ENCODE measurements at places on chromosomes 2 and 18.
A peak's percentile ranks its signal among the peaks of the same experiment; 100 is the strongest.

GRCh38 chr2:239148495-239149200 lies 252.2 kb downstream of the HDAC4 start:
- no peak for DNase-seq

- DNase-seq = no peak
Observed at GRCh38 chr2:20532634-20533437, 86.0 kb downstream of the RHOB start.

GRCh38 chr2:74831693-74832530 lies 2.0 kb upstream of the HK2 start:
- peak; percentile 56 for DNase-seq

GRCh38 chr2:76958749-76959148 lies 563.4 kb downstream of the LRRTM4 start:
- no peak for DNase-seq

DNA sequence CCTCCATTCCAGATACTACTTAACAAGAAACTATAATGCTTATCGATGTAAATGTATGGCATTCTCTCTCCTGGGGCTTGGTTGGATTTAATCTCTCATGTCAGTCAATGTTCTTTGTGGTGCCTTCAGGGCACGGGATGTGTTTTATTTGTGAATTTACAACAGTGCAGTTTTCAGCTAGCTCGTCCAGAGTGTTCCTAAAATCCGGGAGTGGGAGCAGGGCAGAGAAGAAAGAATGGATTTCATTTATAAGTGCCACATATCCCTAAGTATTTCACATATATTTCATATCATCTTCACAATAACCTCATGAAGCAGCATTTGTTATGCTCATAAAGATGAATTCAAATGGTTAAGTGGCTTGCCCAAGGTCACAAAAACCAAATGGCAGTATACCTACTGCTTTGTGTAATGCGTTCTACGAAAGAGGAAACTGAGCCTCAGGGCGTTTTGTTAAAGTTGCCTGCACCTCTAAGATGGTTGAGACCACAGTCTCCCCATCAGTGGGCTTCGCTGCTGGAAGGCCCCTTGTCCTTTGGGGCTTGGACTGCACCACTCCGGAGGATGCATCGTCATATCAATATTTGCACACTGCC lies 134.7 kb upstream of the MGAT5 start:
- DNase-seq = no peak

DNA sequence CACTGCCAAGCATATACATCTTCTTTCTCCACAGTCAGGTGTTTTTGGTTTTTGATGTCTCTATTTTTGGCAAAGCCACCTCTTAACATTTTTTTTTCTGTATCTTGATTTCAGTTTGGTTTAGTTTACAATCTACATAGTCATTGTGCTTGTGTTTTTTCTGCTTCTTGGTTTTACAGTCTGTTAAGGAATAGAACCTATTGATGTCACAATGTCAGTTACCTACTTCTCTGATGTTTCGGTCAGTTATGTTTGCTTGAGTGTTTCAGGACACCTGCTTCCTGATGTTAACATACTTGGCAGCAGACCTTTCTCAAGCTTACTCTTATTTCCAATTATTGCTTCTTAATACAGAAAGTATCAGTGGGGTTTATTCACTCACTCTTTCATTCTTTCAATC lies 253.3 kb downstream of the SPAG16 start:
- no peak for DNase-seq

DNA sequence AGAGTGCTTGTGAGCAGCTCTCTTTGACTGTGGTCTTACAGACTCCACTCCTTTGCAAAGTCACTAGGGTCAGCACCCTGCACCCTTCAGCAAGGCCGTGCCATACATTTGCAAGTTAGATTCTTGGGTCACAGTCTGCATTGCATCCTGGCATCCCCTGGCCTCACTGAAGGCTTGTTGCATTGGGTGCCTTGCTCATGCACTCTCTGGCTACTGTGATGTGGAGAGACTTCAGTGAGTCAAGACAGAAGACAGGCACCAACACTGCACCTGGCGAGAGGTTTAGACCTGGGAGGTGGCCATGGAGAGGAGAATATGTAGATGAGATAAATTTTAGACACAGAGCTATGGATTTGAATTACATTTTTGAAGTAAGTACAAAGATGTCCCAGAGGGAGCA lies 146.4 kb upstream of the COPS8 start:
- DNase-seq = no peak

- DNase-seq = peak; percentile 96
Observed at GRCh38 chr18:44537526-44537925, 143.2 kb upstream of the SETBP1 start.

DNA sequence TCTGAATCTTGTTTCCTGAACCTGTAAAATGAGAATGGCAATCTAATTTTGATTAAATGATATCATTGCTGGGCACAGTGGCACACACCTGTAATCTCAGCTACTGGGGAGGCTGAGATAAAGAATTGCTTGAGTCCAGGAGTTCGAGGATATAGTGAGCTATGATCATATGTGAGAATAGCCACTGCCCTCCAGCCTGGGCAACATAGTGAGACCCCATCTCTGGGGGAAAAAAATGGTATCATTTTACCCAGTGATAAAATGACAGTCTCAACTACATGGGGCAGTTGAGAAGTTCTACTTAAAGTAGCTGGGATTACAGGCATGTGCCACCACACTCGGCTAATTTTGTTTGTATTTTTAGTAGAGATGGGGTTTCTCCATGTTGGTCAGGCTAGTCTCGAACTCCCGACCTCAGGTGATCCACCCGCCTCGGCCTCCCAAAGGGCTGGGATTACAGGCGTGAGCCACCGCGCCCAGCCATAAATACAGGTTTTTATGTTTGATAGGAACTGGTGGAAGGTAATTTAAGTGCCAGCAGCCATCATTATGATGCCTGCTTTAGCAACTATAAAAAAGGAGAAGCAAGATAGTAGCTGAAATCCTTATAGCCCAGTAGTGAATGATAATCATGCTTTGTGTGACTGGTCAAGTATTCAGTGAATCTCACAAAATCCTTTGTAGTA lies 17.0 kb downstream of the BZW1 start:
- DNase-seq = no peak

DNA sequence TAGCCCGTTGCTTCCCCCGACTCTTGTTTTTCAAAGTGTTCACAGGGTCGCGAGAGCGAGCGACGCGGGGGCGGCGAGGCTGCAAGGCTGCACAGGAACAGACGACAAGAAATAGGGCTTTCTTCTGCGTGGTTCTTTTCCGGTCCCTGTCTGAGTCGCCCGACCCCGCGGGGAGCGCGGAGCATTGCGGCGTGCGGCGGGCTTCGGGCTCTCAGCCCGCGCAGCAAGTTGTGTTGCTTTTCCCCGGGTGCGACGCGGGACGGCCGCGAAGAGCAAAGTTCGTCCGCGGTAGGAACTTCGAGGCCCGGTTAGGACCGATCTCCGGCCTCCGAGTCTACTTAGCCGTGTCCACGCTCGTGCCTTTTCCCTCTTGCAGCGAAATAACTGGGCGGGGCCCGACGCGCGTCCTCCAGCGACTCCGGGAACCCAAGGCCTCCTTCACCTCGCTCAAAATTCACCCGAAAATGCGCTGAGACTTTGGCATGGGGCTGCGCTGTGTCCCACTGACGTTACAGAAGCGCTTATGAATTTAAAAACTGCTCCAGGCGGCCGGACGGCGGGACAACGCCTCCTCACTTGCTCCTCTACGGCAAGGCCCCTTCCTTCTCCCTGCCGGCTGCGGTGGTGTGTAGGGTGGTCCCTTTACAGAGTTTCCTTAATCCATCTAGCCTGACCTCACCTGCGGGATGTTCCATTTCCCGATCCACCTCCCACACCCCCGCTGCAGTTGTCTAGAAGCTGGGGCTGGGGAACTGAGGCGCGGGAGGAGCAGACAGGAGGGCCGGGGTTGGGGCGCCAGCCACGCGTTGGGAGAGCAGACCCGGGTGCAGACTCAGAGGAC lies 1.5 kb upstream of the BCL2L11 start:
- DNase-seq = no peak

- DNase-seq = no peak
Observed at GRCh38 chr2:133231264-133231663, 337.0 kb downstream of the NCKAP5 start.

GRCh38 chr2:121955426-121955825 lies 200.0 kb downstream of the TSN start:
- DNase-seq = no peak

DNA sequence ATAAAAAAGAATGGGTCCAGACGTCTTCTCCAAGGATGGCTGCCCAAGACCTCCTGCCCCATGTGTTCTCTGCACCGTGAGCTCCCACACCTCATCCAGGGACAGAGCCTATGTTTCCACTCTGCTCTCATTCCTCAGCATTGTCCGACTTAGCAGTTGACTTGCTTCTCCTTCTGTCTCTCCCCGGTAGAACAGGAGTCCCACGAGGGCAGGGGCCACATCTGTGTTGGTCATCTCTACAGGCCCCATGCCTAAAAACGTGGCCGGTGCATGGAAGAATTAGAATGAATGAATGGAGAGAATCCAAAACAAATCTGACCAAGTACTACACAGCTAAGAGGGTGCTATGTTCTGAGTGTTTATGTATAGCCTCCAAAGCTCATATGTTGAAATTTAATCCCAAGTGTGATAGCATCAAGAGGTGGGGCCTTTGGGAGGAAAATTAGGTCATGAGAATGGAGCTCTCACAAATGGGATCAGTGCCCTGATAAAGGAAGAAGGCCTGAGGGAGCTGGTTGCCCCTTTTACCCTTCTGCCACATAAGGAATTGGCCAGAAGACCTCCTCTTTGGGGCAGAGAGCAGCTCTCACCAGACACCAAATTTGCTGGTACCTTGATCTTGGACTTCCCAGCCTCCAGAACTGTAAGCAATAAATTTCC lies 55.9 kb downstream of the FAM178B start:
- DNase-seq = no peak

DNA sequence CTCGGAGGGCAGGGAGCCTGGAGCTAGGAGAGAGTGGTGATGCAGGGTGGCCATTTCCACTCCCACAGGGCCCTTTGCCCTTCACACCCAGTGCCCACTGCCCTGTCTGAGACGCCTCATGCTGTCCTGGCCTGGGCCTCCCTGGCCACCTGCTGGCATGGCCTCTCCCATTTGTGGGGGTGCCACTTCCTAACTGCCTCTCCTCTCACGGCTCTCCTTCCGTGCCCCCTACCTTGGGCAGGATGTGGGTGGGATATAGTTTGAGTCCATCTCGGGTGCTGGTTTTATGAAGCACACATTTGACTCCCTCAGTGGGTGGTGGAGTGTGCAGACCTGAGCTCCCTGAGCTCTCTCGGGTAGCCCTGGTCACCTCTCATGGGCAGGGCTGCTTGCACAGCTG lies 46.0 kb downstream of the DGKD start:
- DNase-seq = no peak

- no peak for DNase-seq
Observed at GRCh38 chr2:163571423-163572102, 164.2 kb downstream of the FIGN start.

DNA sequence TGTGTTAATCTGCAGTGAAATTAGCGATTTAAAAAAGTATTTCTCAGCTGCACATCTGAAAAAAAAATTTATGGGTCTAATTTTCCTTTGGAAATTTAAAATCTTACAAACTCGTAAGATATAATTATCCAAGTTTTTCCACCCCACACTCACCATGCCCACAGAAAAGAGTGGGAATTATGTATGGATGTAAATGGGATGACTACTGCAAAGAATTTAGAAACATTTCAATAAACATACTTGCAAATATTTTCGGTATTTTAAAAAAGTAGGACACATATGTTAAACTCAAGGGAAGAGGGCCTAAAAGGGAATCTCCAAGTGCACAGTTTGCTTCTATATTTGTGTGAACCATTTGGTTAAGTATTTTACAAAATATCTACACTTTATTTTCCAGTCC lies 1039.9 kb upstream of the POU3F3 start:
- no peak for DNase-seq

DNA sequence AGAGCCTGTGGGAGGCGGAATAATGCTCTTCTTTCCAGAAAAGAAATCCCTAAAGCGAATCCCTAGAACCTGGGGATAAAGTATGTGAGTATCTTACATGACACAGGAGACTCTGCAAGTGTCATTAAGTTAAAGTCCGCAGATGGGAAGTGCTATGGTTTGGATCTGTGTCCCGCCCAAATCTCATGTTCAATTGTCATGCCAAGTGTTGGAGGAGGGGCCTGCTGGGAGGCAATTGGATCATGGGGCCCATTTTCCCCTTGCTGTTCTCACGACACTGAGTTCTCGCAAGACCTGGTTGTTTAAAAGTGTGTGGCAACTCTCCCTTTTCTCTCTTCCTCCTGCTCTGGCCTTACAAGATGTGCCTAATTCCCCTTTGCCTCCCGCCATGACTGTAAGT lies 207.8 kb downstream of the MYT1L start:
- DNase-seq = no peak

DNA sequence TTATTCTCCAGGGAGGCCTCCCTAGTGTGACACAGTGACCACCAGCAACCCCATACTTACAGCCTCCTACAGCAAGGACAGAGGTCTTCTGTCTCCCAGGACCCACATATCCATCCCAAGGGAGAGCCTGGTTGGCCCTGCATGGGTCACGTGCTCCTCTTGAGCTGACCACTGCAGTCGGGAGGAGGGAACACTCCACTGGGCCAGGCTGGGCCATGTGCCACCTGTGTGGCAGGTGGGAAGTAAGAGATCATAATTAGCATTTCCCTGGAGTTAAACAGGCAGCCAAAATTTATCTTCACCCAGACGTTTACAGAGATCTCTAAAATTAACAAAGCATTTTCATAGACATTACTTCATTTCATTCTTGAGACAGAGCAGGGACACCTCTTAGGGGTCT lies 33.4 kb upstream of the MLPH start:
- DNase-seq = no peak

Measured in RPMI7951 (cell line).